ENCODE measurements at places on chromosomes 2 and 18.
A peak's percentile ranks its signal among the peaks of the same experiment; 100 is the strongest.

DNA sequence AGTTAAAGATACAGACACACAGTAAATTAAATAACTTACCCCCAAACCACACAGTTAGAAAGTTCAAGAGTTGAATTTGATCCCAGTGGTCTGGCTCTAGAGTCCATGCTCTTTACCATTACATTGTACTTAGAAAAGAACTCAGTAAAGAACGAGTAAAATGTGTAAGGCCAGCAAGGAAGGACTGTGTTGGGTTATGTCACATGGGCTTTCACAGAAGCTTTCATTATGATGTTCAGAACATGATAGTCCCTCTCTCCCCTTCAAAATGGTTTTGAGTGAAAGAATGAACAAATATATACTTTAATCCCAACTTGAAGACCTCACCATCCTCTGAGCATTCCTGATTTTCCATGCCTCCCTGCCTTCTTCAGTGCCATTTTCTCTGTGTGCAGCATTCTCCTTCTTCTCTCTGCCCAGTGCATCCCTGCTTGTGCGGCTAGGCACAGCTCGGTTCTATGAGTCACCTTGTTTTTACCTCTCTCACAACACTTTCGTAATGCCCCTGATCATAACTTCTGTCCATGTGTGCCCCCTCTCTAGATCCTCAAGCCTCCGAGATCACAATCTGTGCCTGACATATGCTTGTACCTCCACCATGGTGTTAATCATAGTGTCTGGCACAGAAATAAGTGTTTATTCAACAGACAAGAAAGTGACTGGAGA is 22.0 kb downstream of the RASGRP3 start:
- DNase-seq, result no peak

DNA sequence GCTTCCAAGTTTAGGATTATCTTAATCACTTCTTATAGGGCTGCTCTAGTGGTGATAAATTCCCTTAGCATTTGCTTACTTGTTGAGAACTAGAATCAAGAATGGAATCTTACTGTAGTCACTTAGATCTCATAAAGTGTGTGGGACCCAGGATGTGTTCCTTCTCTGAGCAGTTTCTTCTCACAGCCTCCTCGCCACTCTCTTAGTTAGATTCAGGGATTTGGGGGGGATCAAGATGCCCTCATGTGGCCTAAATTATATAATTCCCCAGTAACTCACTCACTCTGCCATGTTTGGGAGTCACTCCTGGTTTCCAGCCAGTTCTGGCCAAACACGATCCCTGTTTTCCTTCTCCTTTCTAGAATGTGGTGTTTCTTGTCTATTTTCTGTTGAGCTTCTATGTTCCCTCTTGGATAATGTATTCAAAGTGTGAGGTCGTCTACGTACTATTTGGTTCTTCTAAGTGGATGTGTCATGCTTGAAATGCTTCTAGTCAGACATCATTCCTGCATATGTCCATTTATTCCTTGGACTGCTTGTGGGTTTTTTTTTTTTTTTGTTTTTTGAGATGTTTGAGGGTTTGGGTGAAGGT is 414.9 kb upstream of the SYT4 start:
- DNase-seq, result no peak

DNA sequence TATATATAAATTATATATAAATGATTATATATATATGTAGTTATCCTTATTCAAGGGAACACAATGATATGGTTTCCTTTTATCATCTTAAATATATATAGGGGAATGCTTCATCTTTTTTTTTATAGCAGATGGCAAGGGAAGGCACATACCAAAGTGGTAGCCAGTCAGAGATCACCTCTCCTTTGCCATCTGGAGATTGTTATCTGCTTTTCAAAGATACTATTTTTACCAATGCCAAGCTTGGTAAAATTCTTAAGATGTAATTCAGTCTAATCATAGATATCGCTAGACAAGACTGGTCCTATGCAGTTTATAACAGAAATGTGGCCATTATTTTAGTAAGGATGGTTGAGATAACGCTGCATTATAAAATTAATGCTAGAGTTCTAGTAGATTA is 64.7 kb upstream of the DSEL start:
- no peak for DNase-seq

- no peak for DNase-seq
These were observed 41.8 kb upstream of the GBX2 start for GRCh38 chr2:236209996-236210395.

- DNase-seq, result no peak
These were observed 76.0 kb downstream of the RFTN2 start for GRCh38 chr2:197599285-197599965.

DNA sequence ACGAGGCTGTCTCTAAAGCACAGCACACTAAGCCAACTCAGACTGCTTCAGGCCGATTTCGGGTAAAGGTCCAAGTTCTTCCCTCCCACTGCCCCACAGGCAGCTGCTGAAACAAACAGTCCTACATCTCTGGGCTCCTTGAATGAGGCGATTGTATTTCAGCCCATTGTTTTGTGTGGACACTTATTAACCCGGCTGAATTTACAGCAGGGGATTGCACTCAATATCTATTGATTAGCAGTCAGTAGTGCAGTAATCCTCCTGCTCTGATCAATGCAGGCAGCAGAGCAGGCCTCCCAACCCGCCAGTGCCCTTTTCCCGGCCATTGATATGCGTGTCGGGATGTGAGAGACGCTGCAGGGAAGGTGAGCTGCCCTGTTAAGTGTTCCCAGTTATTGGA is 330.1 kb downstream of the CMPK2 start:
- DNase-seq, result no peak

DNA sequence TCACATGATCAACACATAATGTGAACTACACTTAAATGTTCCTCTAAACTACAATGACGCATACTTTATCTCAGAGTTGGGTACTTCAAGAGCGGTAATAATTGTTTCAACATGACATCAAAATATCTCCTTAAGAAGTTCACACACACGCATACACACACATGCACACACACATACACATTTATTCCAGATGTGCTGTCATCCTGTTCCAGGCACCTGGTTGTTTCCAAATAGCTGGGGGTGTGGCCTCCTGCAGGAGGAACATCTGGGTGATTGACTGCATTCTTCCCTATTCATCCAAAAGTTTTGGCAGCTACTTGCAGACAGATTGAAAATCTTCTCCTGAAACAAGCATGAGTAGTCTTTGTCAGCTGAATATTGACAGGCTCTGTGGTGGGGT is 37.9 kb upstream of the PIK3C3 start:
- DNase-seq, result no peak

DNA sequence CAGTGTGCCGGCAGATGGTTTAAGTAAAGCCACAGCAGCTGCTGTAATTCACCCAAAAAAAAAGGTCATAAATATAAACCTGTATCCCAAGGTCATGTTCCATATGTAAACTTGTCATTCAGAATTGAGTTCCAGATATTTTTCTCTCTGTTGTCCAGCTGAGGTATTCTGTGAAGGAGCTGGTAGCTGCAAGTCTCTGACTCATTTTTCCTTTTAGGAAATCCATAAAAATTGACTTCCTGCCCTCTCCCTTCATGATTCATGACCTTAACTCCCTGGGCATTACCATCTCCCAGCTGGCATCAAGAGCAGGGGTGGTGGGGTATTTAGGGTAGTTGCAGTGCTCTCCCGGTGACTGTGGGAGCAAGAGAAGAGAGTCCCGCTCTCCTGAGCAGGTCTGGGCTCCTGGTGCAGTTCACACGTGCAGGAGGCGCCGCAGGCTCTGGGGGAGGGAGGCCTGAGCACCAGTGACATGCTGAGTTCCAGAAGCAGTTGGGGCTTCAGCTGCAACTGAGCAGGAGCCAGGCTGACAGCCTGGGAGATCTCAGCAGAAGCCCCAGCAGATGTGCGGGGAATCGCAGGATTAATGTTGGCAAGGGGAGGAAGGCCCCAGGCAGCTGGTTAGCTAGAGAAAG is 192.6 kb downstream of the MGAT5 start:
- no peak for DNase-seq

GRCh38 chr2:54122939-54123338 is 7.5 kb downstream of the ACYP2 start:
- no peak for DNase-seq

GRCh38 chr2:101461381-101461780 is 13.5 kb downstream of the RFX8 start:
- DNase-seq, result no peak

GRCh38 chr2:235614176-235614860 is 120.5 kb downstream of the AGAP1 start:
- no peak for DNase-seq

GRCh38 chr18:22999212-22999611 is 66.1 kb downstream of the RBBP8 start:
- DNase-seq, result no peak

DNA sequence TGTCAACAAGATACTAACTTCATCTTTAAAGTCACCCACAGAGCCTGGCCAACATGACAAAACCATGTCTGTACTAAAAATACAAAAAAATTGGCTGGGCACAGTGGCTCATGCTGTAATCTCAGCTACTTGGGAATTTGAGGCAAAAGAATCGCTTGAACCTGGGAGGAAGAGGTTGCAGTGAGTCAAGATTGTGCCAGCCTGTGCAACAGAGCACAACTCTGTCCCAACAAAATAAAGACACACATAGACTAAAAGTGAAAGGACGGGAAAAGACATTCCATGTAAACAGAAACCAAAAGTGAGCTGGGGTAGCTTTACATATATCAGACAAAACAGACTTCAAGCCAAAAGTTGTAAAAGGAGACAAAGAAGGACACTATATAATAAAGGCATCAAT is 34.8 kb downstream of the USP34 start:
- DNase-seq, result no peak

- no peak for DNase-seq
These were observed 158.1 kb downstream of the METTL4 start for GRCh38 chr18:2412996-2413751.

DNA sequence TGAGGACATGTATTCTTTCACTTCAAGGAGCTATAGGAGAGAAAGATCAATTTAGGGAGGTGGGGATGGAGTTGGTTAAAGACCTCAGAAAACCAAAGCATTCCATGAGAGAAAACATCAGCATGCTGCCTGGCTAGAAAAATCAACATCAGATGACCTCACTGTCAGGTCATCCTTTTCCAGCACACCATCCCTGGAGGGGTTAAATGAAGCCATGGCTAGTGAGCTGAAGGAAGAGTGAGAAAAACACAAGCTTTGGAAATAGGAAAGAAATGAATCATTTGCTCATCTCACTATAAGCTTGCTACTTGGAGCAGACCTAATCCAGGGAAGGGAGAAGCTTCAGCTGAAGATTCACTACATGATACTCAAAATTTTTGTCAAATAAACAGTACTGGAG is 109.5 kb upstream of the ITGB6 start:
- no peak for DNase-seq

DNA sequence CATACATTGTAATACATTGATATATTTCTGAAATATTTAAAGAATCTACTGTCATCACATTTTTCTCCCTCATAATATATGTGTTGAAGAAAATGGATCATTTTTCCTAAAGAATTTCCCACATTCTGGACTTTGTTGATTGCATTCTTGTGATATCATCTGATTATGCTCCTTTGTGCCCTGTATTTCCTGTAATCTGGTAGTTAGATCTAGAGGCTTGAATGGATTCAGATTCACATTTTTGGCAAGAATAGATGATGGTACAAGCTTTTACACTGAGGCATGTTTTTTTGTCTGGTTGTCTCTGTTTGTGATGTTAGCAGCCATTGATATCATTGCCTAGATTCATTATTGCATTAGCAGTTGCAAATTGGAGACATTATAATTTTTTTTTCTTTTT is 13.4 kb downstream of the UBXN2A start:
- DNase-seq, result no peak

DNA sequence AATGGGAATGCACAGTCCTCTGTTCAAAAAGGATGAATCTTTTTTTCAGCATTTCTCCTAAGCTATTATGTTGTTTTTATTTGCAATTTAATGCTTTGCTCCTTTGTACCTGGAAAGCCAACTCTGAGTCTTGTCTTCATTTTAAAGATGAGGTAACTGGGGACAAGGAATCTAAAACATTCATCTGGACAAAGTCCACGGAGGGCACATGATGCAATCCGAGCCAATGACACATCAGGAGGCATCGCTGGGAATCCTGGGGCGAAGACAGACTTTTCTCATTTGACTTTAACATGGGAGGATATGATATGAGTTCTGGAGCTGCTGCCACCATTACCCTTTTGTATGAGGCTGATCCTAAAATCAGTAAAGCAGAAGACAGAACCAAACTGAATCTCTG is 116.5 kb upstream of the REG3G start:
- DNase-seq, result no peak

- DNase-seq, result no peak
These were observed 26.4 kb downstream of the THNSL2 start for GRCh38 chr2:88196490-88197087.

- DNase-seq, result no peak
These were observed 99.8 kb upstream of the TMEM18 start for GRCh38 chr2:777051-777450.

GRCh38 chr2:68935471-68935870 is 17.2 kb downstream of the GKN2 start:
- no peak for DNase-seq

GRCh38 chr2:105674859-105675541 is 69.7 kb upstream of the NCK2 start:
- peak; percentile 48 for DNase-seq

All from stimulated activated CD4-positive, alpha-beta T cell treated with anti-CD3 and anti-CD28 coated beads, TNF-alpha, amount 100 ng/mL, for 48 hours (primary cell).